ENCODE measurements at places on chromosomes 5 and 9.
A peak's percentile ranks its signal among the peaks of the same experiment; 100 is the strongest.

DNA sequence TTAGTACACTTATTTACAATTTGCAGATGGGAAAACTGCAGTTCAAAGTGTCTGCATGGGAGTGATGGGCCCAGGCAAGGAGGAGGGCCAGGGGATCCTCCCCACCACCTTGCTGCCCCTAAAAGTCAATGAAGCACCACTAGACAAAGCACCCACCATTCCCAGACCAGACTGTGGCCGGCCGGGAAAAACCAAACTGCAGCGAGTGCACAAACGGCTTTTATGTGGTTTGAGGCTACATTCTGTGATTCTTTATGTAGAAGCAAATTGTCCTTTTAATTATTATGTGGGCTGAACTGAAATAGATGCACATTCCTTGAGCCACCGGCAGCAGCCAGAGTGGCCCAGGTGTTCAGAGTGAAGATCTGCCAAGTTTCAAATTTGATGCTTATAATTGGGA lies 585.3 kb upstream of the KLF4 start:
- no peak for DNase-seq

DNA sequence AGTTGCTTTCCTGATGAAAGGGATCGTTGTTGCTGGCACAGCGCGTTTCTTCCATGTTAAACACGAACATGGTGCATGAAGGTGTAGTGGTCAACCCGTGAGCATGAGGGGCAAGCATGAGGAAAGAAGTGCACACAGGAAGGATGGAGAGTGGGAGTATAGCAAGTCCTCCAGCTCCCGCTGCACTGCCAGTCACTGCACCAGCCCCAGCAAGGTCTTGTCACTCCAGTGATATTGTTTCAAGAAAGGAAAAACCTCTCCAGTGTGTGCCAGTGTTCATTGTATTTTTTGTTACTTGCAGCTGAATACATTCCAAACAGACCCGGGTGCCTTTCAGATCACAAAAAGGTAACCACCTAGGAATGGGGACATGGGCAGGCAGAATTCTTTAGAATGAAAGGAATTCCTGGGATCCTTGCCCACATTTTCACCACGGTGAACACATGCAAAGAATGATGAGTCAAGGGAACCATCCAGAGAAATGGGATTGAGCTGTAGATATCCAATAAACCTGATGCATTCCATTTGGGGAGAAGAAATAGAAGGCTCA lies 186.3 kb downstream of the AOPEP start:
- DNase-seq: peak; percentile 36

- DNase-seq: no peak
Measured at GRCh38 chr9:108351571-108351970, 504.2 kb downstream of the ACTL7B start.

- no peak for DNase-seq
Measured at GRCh38 chr5:159478950-159479349, 148.7 kb upstream of the IL12B start.

GRCh38 chr9:14438232-14439021 lies 124.5 kb upstream of the NFIB start:
- no peak for DNase-seq

- DNase-seq: no peak
Measured at GRCh38 chr9:134792627-134793026, 88.0 kb upstream of the FCN2 start.

DNA sequence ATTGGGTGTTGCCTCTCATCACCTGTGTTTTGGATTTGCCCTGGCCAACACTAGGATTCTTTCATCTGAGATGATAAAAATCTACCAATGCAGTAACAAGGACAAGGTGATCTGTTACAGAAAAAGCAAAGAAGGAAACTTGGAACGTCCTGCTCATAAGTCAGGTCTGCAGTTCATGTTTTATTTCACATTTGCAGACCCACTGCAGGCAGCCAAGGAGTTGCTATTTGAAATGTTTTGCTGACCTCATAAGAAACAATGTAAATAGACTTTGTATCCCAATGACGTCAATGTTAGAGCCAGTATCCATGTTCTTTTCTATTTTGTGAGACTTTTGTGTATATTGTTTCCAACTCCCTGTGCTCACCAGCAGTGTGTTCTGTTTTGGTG lies 312.9 kb downstream of the DEPDC1B start:
- DNase-seq: no peak

- no peak for DNase-seq
Measured at GRCh38 chr5:132180134-132180745, 47.4 kb downstream of the P4HA2 start.

DNA sequence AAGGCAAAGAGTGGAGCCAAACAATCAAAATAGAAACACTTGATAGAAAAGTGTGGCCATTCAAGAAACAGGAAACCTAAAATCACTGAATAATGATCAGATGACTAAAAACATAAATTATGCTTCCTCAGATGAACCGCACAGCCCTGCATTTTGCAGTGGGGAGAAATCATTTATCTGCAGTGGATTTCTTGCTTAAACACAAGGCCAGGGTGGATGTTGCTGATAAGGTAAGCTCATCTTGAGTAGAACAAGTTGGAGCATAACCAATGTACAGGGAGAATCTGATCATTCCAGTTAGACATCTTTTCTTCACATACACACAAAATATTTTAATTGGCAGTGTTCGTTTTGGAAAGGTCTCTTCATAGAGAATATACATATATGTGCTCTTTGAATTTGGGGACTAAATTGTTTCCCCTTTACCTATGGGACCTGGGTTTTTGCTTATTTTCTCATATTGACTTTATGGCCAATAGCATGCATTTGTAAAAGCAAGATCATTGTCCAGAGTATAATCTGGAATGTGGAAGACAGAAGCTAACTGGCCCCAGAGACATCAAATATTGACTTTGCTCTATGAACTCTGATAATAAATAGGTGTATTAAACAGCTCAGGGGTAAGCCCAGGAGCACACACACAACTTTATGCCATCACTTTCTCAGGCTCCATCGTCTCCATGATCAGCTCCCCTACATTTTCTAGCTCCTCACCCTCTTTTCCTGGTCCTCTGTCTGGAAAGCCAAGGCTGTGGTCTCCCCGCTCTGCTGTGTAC lies 9.1 kb downstream of the ANKDD1B start:
- no peak for DNase-seq

- no peak for DNase-seq
Measured at GRCh38 chr9:13131991-13132390, 147.5 kb downstream of the MPDZ start.

DNA sequence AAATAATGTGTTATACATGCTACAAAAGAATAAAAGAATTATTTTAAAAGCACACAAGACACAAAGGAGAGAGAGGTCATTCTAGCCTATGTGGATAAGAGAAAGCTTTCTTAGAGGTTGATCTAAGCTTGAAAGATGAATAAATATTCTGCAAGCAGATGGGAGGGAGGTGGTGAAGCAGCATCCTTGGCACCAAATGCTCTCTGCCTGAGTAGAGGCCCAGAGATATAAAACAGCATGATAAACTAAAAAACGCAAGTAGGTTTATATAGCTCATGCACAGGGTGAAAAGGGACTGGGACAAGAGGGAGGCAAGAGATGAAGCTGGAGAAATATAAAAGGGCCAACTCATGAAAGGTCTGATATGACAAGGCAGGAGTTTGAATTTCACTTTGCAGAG lies 283.2 kb upstream of the POU5F2 start:
- no peak for DNase-seq

- no peak for DNase-seq
Measured at GRCh38 chr5:141778206-141778605, 96.2 kb upstream of the ARAP3 start.

- DNase-seq: no peak
Measured at GRCh38 chr9:72636621-72637020, 115.2 kb downstream of the TMC1 start.

GRCh38 chr9:77374266-77374665 lies 196.9 kb downstream of the VPS13A start:
- DNase-seq: no peak

GRCh38 chr5:149024943-149025342 lies 37.9 kb downstream of the SH3TC2 start:
- no peak for DNase-seq

GRCh38 chr9:16848179-16848578 lies 22.3 kb downstream of the BNC2 start:
- no peak for DNase-seq

DNA sequence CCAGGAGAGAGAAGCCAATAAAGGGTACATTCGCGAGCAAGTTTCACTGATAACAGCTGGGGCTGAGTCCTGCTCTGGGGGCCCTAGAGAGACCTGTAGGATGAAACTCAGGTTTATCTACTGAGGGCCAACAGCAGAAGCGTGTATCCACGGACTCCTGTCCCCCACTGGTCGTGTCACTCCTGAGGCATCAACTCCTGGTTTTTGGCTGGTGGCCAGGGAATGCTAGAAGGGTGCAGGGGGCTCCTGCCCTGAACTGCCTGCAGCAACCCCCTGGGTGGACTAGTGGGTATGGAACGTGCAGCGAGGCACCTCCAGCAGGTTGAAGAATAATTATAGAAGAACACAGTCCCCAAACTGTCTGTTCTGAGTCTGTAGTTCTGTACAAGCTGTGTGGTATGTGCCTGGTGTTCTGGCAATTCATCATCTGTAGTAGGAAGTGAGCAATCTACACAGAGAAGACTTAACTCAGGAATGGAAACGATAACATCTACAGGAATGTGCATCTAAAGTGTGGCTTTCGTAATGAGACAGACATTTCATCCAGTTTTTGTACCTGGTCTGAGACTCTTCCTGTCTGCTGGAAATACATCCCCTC lies 64.5 kb upstream of the GNA14 start:
- DNase-seq: no peak

DNA sequence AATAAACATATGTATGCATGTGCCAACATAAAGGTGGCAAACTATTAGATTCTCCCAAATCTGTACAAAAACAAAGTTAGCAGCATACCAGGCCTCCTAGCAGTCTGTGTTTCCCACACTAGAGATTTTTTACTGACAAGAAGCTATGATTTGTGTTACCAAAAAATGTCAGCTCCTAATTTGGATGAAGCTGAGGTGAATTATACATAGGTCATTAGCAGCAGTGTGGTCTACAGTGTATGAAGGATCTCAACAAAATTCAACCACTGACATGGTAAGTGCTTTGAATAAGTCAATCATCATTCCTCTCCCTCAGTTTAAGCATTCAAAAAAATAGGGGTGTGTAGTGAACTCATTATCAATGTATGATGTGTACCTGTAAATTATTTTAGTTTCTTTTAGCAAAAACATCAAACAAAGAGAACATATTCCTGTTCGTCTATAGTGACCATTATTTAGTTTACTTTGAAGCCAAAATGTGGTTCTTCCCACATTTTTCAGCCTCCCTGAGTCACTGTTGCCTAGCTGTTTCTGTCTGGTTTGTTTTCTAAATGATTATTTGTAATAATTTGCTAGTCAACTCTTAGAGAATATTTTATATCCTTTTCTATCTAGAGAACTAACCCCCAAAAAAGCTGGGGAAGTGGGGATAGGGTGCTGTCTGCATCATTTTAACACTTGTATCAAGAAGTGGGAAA lies 52.1 kb upstream of the RGMB start:
- DNase-seq: no peak

DNA sequence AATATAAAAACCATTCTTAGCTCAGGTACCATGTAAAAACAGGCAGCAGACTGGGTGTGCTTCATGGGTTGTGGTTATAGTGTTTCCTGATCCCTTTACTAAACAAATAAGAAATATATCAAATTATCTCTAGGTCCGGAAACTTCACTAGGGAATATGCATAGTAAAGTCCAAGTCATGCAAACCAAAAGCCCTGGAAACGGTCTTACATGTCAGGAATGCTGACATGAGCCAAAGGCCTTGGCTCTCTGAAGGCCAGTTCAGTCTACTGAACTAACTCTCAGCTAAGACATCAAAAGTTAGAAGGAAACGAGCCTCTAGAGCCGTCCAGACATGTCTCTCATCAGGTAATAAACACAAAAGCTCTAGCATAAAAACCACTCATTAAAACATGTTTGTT lies 778.9 kb upstream of the ZNF608 start:
- no peak for DNase-seq

DNA sequence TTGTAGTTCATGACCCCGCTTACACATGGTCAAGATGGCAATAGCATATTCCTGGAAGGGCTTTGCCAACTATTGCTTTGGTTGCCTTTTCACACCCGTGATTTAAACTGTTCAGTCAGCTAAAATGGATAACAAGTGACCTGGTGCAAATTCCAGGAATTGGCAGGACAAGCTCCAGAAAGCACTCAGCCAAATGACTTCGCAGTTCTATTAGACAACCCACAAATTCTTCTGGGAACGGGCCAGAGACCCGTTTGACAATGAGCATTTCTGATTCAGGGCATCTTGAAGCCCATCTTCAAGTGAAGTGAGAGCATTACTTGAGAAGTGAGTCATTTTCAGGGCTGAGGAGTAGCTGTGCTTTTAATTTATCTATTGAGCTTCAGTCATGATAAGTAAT lies 165.0 kb downstream of the DROSHA start:
- no peak for DNase-seq

DNA sequence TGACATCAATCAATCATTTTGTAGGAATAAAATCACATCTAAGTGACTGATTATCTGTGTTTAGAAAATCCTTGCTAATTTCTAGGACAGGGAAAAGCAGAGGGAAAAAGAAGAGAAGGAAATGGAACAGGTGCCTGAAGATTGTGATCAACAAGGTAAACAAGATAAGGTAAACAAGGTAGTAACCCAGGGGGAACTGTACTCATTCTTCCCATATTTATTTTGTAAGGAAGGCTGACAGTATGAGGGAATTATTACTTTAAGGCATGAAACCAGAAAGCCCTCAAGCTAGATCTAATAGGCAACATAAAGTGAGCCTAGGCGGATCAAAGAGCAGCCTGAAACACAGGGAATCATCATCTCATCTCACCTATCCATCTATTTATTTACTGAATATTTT lies 231.1 kb downstream of the MLLT3 start:
- DNase-seq: no peak

GRCh38 chr9:116243708-116244107 lies 90.1 kb downstream of the PAPPA start:
- no peak for DNase-seq

DNA sequence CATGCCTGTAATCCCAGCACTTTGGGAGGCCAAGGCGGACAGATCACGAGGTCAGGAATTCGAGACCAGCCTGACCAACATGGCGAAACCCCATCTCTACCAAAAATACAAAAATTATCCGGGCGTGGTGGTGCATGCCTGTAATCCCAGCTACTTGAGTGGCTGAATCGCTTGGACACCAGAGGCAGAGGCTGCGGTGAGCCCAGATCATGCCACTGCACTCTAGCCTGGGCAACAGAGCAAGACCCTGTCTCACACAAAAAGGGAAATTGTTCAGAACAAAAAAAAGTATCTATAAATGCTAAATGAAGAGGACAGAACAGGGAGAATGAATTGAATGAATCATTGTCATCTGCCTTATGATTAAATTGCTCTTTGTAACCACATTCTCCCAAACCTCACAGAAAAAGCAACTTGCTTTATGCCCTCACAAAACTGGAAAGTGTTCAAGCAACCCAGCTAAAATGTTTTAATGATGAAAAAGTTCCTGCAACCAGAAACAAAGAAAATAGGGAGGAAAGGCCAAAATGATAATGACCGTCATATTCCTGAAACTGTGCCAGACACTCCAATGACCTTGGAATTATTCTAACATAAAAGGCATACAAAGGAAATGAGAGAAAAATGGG lies 83.7 kb downstream of the SERINC5 start:
- DNase-seq: no peak

Data from breast epithelium (tissue), 4 donors.